Caco-2 (cell line): ENCODE measurements at places on chromosomes 5 and 9. TPM values are rescaled to one million over a fixed set of nuclear protein-coding genes. Genes with fewer than 3 reads are reported as not detected.

The DOK3 gene
- total RNA-seq, result 7.9 and 10.1 TPM in 2 replicates

The TEX48 gene
- not detected in 2 replicates for total RNA-seq

The NRG2 gene
- 0.59 TPM in 1 of 2 replicates, not detected in the other for total RNA-seq

The RAD50 gene
- 53.2 and 58.2 TPM in 2 replicates for total RNA-seq

The NTNG2 gene
- not detected in 2 replicates for total RNA-seq

The DBH gene
- total RNA-seq, result not detected in 2 replicates

The UNC13B gene
- total RNA-seq, result 19.7 and 20.8 TPM in 2 replicates

The ACTBL2 gene
- not detected in 2 replicates for total RNA-seq

The C9orf50 gene
- not detected in 2 replicates for total RNA-seq

The PHYHD1 gene
- 0.59 and 0.63 TPM in 2 replicates for total RNA-seq

The PCDHA12 gene
- not detected in 2 replicates for total RNA-seq

The RXFP3 gene
- total RNA-seq, result not detected in 2 replicates

The LCNL1 gene
- not detected in 2 replicates for total RNA-seq

The AJM1 gene
- 3.6 and 4.2 TPM in 2 replicates for total RNA-seq

The STC2 gene
- total RNA-seq, result 190 and 224 TPM in 2 replicates

The CDKN2B gene
- 7.6 and 8.2 TPM in 2 replicates for total RNA-seq

The FOXD4L3 gene
- total RNA-seq, result 0.23 TPM in 1 of 2 replicates, not detected in the other

The GPR150 gene
- total RNA-seq, result 0.21 and 0.27 TPM in 2 replicates

The PAEP gene
- total RNA-seq, result not detected in 2 replicates

The KLF9 gene
- total RNA-seq, result 0.77 and 0.98 TPM in 2 replicates

The SOX30 gene
- 2.9 and 3.1 TPM in 2 replicates for total RNA-seq

The WDR5 gene
- 51.7 and 54.8 TPM in 2 replicates for total RNA-seq

The CNTFR gene
- 0.26 and 0.39 TPM in 2 replicates for total RNA-seq

The ADCY2 gene
- not detected in 2 replicates for total RNA-seq

The PDZD2 gene
- total RNA-seq, result 0.16 and 0.91 TPM in 2 replicates

The ABITRAM gene
- 16.9 and 20.5 TPM in 2 replicates for total RNA-seq

The FANCC gene
- 24.3 and 29.2 TPM in 2 replicates for total RNA-seq

The ZFP2 gene
- 0.29 and 0.35 TPM in 2 replicates for total RNA-seq
